Trophoblast cell (in vitro differentiated cells and primary cell): ENCODE measurements at places on chromosomes 16 and 17.

DNA sequence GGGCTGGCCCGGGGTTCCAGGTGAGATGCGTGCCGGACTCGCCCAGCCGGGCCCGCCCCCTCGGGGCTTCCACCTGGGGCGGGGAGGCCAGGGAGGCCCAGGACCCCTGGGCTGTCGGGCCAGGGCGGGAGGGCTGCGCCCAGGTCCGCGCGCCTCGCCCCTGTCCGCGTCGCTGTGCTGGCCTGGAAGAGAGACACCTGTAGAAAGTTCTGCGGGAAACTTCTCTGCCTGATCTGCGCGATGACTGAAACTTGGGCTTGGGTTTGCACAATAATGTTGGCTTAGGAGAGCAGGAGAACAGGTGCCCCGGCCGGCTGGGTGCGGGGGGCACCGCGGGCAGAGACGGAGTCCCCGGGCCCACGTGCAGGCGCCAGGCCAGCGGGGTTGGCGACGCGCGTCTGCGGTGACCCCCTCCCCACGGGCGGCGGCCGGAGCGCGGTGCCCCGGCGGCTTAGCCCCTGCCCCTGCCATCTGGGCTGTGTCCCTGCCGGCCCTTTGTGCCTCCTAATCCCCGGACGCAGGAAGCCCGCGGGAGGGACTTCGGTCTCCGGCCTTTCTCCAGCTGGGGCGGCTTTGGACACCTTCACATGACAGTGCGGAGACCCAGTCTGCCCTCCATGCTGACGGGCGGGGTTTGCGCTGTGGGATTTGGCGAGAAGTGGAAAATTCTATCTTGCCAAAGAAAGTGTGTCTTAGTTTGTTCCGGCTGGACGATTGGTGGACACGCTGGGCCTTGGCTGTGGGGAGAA lies 483 bp downstream of the LLGL2 start:
- DNase-seq = peak; percentile 62

DNA sequence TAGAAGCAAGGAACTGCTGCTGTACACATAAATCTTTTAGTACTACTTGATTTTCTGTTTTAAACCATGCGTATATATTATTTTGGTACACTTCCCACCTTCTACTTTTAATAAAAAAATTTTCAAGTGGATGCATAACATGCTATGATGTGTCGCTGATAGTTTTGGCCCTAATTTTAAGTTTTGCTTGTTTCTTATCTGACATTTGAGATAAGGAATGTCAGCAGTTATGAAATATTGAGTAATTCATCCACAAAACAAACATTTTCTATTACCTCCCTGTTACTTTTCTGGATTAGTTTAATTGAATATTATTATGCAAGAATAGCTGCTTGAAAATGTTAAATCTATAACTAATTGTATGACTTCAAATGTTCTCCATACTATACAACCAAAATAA lies 35.8 kb downstream of the N4BP1 start:
- DNase-seq = no peak

- DNase-seq = no peak
Measured at GRCh38 chr16:22705799-22706198, 108.2 kb upstream of the HS3ST2 start.

DNA sequence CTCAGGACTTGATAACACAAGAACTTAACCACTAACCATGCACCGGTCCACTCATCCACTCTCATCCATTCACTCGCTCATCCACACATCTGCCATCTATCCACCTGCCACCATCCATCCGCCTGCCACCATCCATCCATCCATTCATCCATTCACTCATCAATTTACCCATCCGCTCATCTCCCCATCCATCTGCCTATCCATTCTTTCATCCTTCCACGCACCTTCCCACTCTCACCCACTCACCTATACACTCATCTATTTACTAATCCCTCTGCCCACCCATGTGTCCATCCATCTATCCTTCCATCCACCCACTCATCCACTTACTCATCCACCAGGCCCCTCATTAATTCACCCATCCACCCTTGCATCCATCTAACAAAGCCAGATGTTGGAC lies 131.0 kb downstream of the MRM1 start:
- DNase-seq = no peak

GRCh38 chr17:49580055-49580721 lies 4.5 kb downstream of the NXPH3 start:
- peak; percentile 92 for DNase-seq

- no peak for DNase-seq
Measured at GRCh38 chr16:53545433-53545832, 42.4 kb upstream of the AKTIP start.

DNA sequence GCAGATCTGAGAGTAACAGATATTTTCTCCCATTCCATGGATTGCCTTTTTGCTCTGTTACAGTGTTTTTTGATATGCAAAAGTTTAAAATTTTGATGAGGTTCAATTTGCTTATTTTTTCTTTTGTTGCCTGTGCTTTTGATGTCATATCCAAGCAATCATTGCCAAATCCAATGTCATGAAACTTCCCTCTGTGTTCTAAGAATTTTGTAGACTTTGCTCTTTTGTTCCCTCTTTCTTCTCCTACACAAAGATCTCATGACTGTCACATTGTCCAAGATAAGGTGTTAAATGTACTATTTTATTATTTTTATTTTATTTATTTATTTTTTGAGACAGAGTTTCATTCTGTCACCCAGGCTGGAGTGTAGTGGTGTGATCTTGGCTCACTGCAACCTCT lies 18.9 kb upstream of the KCNH6 start:
- DNase-seq = no peak

DNA sequence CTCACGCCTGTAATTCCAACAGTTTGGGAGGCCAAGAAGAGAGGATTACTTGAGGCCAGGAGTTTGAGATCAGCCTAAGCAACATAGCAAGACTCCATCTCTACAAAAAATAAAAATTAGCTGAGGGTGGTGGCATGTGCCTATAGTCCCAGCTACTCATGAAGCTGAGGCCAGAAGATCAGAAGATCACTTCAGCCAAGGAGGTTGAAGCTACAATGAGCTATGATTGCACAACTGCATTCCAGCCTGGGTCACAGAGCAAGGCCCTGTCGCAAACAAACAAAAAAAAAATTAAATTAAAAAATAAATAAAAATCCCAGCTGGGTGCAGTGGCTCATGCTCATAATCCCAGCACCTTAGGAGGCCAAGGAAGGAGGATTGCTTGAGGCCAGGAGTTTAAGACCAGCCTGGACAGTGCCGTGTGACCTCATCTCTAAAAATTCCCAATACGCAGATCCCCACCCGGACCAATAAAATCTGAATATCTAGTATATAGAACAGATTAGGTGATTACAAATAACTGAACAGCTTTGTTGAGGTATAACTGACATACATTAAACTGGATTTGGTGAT lies 18.2 kb upstream of the ATF7IP2 start:
- no peak for DNase-seq

DNA sequence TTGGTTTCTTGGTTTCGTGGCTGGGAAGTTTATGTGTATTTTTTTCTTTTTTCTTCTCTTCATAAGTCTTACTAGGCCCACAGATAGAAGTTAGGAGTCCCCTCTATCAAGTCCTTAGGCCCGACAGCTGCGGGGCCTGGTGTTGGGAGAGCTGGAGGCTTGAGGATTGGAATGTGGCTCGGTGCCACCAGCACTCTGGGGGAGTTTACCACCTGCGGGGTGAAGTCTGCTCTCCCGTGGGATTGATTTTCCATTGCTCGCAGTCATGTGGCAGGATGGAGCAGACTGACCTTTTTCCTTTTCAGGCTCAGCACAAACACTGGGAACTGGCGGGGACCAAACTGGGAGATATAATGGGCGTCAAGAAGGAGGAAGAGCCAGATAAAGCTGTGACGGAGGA lies 7.5 kb downstream of the DHX38 start:
- DNase-seq = no peak

GRCh38 chr17:73138541-73139138 lies 26.2 kb upstream of the SSTR2 start:
- DNase-seq = no peak

GRCh38 chr17:17818088-17818526 lies 18.7 kb downstream of the SREBF1 start:
- DNase-seq = no peak

DNA sequence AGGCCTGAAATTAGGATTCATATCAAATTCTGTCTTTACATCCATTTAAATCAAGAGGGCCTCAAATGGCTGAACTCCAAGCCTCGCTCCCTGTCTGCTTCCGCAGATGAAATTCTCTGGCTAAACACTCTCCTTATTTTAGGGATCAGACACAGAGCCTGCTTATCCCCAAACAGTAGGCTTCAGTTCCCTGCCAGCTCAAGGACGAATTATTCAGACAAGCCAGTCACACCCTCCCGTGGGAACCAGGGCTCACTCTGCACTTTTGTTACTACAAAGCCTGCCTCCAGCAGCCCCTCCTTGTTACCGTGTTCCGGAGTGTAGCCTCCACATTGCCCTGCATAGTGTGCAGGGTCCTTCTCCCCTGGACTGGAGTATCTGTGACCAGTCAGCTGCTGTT lies 46.6 kb upstream of the LCMT1 start:
- DNase-seq = no peak

DNA sequence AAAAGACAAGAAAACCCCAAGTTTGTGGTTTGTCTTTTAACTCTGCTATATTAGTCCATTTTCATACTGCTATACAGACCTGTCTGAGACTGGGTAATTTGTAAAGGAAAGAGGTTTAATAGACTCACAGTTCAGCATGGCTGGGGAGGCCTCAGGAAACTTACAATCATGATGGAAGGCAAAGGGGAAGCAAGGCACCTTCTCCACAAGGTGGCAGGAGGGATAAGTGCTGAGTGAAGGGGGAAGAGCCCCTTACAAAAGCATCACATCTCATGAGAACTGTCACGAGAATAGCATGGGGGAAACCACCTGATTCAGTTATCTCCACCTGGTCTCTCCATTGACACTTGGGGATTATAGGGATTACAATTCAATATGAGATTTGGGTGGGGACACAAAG lies 13.5 kb upstream of the ADAM11 start:
- no peak for DNase-seq

DNA sequence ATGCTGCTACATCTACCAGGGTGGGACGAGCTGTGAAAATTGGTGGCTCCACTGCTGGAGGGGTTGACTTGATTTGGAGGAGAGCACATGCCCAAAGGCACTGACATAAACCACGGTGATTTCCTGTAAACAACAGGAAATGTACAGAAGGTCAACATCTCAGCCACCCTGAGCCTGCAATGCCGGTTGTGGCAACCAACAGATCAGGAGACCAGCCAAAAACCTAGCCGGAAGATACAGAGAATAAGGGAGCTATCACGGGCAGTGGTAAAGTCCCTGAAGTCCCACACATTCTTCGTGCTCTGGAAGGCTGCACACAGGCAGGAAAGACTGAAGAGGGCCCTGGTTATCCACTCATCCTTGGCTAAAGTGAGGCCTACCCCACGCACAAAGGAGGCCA lies 56.2 kb downstream of the ADCY9 start:
- no peak for DNase-seq

- no peak for DNase-seq
Measured at GRCh38 chr16:6888531-6888930, 444.1 kb upstream of the RBFOX1 start.

DNA sequence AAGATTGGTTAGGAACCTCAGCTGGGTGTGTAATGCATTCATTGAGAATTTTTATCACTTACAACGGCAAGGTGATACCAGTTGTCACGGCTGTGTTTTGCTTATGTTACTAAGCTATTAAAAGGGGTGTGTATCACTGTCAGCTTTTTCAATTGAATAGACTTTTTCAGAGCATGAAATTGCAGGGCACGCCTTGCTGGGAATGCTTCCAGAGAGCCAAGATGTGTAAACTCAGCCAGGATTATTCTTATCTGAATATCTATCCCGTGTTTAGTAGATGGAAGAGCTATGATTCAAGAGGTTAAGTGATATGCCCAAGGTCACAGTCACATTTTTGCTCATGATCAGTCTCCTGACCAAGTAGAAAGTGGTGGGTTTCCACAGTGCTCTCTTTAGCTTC lies 6.6 kb upstream of the TEKT3 start:
- no peak for DNase-seq

DNA sequence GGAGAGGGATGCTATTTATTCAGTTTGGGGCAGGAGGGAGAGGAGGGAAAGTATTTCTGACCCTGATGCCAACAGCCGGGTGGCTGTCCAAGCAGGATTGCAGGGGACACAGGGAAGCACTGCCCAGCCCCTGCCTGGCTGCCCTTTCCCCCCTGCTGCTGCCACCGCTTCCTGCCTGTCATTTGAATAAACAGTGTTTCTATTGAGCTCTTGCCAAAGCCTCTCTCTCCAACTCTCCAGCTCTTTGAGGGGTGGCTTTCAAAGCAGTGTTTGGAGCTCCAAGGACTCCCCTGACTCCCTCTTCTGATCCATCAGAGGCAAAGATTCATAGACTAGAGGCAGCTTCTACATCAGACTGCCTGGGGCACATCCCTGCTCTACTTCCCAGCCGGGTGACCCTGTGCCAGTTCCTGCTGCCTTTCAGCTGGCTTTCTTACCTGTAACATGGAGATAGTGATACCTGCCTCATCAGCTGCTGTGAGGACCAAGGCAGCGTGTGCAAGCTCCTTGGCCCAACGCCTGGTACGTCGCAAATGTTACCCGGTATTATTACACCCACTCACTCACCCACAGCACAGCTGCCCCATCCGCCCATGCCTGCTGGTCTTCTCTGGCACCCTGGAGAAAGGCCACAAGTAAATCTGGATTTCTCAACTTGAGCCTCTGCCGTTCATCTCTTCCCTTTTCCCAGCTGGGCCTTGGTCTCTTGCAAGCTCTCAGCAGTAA lies 9.5 kb downstream of the PROCA1 start:
- no peak for DNase-seq

DNA sequence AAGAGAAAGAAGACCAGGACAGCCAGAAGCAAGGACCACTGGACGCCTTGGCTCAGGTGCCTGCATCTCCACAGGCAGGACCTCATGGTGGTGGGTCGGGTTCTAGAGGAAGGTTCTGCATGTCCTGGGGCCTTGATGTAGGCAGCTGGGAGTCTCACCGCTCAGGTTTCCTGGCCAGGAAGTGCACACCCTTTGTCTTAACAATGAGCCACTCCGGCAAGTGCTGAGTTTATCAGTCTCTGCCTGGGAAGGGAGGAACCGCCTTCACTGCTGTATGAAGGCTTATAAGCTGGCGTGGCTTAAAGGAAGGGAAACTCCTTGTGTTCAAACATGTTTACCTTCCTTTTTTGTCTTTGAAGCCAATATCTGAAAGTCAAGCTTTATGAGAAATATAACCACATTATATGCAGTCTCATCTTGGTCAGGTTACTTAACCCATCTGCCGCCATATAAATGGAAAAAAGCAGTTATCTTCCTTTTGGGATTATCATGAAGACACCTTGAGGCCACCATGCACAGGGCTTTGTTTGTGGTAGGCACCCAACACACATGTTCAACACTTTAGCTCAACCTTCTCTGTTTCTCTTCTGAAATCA lies at the start of gene ST6GALNAC1:
ST6GALNAC1 (minus strand) TSS at position 205 of the 596 bp plus-strand sequence; CDS start at position 86, 119 bp downstream.
- DNase-seq = no peak
